ENCODE measurements at places on chromosomes 11 and 22. TPM values are rescaled to one million over a fixed set of nuclear protein-coding genes. Genes with fewer than 3 reads are reported as not detected.

TRIM6 gene
- 1.4 TPM for total RNA-seq

GRCh38 chr22:49153921-49154320, 673.8 kb downstream of the BRD1 start:
- DNase-seq, result peak; percentile 57

NXPE4 gene
- not detected for total RNA-seq

- no peak for DNase-seq
These were observed 812.2 kb upstream of the LUZP2 start for GRCh38 chr11:23684701-23685100.

DNA sequence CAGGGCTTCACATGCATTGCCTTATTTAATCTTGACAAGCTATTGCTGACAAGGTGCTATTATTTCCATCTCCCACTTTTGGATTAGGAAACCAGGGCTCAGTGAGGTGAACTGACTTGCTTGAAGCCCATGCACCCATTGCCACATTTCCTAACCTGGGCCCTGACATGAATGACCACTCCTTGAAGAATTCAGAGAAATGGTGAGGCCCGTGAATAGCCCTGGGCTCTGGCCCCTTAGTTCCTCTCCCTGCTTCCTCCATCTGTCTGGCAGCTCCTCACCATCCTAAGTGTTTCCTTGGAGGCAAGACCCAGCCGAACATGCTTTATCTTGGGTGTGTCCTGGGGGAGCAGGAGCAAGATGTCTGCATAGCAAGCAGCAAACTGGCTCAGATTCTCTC, 56.1 kb upstream of the NECTIN1 start:
- DNase-seq, result no peak

- no peak for DNase-seq
These were observed 69.8 kb upstream of the TNRC6B start for GRCh38 chr22:40107851-40108378.

ZNF70 gene
- 7.8 TPM for total RNA-seq

DNA sequence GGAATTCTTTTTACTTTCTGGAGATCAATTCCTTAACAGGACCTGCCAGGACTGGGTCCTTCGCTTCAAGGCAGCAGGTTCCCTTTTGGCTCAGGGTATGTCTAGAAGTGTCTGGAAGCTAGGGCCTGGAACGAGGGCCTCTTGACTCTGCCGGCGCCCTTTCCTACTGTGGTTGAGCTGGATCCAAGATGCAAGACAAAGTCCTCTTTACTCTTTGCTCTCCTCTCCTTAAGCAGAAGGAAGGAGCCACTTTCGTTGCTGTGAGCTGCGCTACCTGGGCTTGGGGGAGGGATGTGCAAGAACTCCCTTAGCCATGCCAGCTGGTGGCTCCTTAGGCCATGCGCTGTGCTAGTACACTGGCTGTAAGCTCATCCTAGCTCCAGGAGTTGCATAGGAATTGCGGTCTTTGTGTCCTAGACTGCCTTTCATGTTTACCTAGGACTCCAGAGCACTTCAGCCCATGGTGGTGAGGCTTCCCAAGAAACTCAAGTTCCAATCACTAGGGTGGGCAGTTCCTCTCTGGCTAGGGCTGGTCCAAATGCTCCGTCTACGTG, 18.1 kb downstream of the GLB1L2 start:
- DNase-seq, result no peak

DNA sequence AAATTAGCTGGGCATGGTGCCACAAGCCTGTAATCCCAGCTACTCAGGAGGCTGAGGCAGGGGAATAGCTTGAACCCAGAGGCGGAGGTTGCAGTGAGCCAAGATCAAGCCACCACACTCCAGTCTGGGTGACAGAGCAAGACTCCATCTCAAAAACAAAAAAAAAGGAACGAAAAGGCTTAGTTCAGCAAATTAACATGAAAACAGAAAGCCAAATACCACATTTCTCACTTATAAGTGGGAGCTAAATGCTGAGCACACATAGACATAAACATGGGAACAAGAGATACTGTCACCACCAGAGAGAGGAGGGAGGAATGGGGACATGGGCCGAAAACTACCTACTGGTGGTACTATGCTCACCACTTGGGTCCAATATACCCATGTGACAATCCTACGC, 38.6 kb downstream of the SCGB1A1 start:
- DNase-seq, result no peak

MS4A6A gene
- total RNA-seq, result 196 TPM

DNA sequence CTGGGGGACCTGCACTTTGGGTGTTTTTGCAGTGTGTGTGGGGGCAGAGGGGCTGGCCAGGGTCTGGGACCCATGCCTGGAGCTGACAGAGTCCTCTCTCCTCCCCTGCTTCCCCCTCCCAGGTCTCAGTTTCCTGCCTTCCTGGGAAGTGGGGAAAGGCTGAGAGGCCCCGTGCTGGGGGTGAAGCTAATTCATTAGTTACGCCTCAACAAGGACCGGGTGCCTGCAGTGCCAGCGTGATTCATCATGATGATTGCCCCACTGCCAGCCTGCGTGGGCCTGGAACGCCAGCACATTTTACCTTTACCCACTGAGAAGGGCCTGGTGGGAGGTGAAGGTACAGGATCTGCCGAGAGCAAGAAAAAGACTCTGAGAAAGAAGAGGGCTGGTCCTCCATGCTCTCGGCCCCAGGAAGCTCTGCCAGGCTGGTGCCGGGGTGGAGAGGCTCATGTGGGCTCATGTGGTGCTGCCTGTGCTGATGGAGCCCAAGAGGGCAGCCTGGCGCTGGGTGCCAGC, 2.9 kb upstream of the LRRC10B start:
- DNase-seq, result no peak

DNA sequence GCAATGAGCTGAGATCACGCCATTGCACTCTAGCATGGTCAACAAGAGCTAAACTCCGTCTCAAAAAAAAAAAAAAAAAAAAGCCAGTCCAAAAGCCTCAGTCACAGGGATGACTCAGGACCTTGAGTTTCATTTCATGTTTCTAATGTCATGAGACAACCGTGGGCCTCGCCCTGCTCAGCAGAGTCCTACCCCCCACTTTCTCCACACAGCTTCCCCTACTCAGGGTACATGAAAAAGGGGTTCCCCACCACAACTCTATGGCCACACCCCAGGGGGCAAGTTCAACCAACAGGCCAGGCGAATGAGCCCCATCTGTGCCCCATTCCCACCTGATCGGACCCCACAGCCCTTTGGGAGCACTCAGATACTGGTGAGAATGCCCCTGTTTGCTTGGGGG, 24.3 kb upstream of the ADA2 start:
- no peak for DNase-seq

DNA sequence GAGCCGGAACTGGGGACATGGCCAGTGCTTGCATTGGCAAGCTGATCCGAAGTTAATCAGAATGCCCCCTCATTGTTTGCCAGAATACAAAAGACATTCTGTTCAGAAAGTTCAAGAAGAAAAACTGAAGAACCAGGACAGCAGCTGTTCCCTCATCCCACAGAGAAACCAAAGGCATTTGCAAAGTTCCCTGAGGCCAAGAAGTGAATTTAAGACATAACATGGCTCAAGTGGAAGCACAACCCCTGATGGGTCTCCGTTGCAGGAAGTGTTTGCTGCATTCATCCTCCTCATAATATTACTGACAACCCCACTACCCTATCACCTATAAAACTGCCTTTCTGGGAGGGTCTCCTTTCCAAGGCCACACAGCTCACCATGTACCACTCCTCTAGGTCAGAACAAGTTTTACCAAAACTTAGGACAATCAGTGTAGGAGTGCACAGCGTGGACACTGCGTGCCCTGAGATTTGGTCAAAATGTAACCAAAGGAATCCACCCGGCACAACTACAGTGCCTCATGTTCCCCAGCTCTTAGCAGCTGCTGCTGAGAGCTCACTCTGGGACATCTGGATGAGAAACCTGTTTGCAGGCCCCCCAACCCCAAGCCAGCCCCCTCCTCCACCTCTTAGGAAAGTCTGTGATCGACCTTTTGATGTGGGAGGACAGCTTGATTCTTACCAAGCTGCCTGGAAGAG, 101.6 kb upstream of the AKIP1 start:
- DNase-seq, result no peak

DNA sequence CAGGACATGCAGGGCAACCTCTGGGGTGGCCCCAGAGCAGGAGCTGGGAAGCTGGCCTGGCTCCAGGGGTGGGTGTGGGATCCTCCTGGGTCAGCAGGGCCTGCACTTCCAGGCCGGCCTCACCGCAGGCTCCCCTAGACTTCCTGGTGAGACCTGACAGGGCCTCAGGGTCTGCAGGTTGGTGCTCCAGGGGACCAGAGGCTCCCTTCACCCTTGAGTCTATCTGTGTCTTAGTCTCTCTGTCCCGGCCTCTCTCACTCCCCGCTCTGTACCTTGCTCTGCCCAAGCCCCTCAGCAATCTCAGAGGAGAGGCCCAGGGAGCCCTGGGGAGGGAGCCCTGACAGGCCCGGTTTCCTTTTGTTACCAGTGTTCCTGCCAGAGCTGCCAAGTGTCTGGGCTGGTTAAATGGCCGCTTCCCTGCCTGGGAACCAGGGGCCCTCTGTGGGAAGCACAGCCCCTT, 13.9 kb downstream of the CD82 start:
- no peak for DNase-seq

CCDC86 gene
- 40.4 TPM for total RNA-seq

GRCh38 chr11:120420572-120420971, 84.4 kb downstream of the ARHGEF12 start:
- DNase-seq, result no peak

DAGLA gene
- total RNA-seq, result 3.3 TPM
